ENCODE measurements at places on chromosomes 11 and 22.

DNA sequence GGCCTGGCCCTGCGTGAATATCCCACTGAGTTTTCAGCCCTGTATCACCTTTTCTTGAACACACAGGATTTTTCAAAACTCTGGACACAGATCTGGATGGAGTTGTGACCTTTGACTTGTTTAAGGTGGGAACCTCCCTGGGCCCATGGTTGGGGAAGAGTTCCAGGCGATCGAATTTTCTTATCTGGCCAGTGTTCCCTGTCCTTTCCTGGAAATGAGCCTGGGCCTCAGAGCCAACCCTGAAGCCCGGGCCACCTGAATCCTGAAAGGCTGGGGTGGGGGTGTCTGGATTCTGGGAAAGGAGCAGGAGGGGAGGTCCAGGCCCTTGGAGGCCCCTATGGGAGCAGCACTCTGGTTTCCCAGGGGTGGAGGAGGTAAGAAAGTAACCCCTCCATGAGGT, 29.0 kb downstream of the CAPN1 start:
- no peak for DNase-seq

GRCh38 chr11:92322225-92322624, 97.6 kb downstream of the FAT3 start:
- peak; percentile 29 for DNase-seq

DNA sequence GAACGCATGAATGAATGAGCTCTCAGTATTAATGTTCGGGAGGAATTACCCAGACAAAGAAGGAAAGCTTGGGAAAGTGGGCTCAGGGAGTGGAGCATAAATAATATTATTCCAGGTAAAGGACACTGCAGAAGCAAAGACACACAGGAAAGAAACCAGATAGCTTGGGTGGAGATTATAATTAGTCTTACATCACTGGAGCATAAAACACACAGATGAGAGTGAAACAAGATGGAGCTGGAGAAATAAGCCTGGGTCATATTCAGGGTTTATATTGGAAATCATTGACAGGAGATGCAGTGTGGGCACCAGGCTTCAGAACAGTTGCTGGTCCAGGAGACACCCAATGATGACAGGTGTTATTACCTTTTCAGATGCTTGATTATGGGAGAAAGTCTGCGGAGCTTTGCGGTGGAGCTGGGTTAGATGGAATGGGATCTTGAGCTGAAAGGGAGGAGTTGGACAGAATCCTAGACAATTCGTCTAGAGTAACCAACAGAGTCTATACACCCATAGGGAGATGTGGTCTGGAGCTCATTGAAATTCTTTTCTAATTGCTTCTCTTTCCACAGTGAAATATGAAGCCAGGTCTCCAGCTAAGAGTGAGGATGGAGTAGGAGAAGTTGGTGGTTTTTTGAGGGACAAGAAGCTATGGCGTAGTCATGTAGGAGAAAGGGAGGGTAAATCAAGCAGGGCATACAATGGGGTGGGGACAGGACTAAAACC, 227.2 kb downstream of the FAM76B start:
- DNase-seq: no peak

DNA sequence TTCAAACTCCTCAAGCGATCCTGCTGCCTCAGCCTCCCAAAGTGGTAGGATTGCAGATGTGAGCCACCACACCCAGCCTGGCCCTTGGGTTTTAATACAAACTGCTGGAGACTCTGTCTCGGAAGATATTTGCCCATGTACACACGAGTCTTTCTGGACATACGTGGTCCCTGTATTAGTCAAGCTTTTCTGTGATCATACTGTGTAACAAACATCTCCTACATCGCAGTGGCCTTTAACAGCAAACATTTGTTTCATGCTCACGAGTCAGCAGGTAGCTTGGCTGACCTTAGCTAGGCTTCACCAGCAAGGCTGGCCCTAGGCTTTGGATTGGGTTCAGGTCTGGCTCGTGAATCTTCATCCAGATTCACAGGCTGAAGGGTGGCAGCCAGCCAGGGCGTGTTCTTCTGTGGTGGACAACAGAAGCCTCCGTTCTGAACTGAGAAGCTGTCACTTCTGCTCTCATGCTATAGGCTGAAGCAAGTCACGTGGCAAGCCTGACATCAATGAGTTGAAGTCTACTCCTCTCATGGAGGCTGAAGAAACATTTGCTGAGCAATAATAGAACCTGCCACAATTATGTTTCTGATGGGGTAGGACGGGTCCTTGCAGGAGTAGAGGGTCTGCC, 8.8 kb downstream of the KIAA1671 start:
- no peak for DNase-seq

DNA sequence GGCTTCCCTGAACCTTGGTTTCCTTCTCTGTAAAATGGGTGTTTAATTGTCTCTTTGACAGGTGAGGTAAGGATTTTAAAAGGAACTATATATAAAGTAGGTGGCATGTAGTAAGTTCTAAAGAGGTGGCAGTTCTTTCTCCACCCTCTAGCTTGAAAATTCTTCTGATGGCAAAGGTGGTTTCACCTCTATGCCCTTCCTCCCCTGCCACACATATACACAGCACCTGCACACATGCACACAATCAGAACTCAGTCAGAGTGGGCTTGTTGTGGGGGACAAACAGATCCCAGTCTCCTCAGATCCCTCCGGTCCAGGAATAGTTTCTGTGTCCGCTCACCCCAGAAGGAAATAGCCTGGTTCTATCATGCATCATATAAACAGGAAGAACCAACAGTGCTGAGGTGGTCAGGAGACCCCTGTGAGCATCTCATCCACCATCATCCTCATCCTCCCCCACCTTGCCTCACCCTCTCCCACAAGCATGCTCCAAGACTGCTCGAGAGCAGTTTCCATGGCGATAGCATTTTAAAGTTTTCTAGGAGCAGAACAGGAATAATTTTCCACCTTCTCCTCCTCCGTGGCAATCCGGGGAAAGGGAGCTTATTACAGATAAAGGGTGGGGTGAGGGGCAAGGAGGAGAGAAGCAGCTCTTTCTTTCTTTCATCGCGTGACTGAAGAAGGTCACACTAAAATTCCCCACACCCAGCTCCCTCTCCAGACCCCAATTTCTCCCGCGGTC, 123.6 kb downstream of the CHST1 start:
- no peak for DNase-seq

DNA sequence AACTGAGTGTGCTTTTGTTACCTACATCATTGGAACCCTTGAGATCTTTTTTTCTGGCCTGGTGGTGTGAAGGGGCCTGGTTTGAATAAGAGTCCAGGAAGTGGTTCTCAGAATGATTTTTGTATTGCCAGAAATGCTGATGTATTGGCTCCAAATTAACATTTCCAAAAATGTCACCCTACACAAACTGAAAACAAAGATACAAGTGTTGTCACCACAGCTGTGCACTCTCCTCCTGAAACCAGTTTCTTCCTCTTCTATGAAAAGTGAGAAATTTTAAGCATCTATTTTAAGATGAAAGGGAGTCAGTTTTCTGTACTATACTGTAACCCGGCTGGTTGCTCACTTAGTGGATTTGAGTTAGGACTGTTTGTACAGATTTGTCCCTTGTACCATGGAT, 218.8 kb downstream of the PGR start:
- no peak for DNase-seq

GRCh38 chr11:14364322-14364721, 5.3 kb upstream of the RRAS2 start:
- no peak for DNase-seq

Data from mesenchymal stem cell (in vitro differentiated cells and primary cell).